ENCODE measurements at places on chromosomes 1 and 21. TPM values are rescaled to one million over a fixed set of nuclear protein-coding genes. Genes with fewer than 3 reads are reported as not detected.

AMY1B gene
- polyA plus RNA-seq: not detected

- DNase-seq: no peak
These were observed 1208.7 kb downstream of the BRINP3 start for GRCh38 chr1:189269011-189269410.

GRCh38 chr1:62235576-62235975 is 40.9 kb downstream of the L1TD1 start:
- no peak for DNase-seq

BGLAP gene
- polyA plus RNA-seq: not detected

All from CD4-positive, CD25-positive, alpha-beta regulatory T cell (primary cell).